ENCODE measurements at places on chromosomes 7 and 10.

DNA sequence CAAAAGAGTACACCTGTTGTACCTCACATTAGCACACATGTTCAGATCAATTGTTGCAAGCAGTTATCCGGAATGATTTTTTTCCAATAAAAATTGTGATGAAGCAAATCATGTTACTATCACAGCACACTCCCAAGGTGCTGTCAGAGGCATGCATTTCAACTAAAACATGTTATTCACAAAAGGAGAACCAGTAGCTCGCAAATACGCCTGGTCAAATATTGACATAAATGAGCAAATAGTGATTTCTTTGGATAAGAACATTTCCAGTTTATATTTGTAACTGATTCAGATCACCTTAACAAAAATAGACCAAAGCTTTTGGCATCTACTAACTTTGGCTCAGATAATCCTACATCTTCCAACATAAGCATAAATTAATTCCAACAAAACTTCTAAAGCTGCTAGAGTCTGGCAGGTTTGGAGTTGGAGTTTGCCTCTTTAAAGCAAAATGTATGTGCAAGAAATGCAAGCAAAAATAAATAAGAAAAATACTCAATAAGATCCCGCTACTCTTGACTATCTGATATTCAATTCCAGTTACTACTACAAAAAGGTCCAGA, 208.0 kb downstream of the SFMBT2 start:
- no peak for DNase-seq

- DNase-seq: no peak
These were observed 209.0 kb upstream of the ZMIZ1 start for GRCh38 chr10:78859769-78860168.

- DNase-seq: no peak
These were observed 45.0 kb upstream of the NMT2 start for GRCh38 chr10:15213461-15213861.

DNA sequence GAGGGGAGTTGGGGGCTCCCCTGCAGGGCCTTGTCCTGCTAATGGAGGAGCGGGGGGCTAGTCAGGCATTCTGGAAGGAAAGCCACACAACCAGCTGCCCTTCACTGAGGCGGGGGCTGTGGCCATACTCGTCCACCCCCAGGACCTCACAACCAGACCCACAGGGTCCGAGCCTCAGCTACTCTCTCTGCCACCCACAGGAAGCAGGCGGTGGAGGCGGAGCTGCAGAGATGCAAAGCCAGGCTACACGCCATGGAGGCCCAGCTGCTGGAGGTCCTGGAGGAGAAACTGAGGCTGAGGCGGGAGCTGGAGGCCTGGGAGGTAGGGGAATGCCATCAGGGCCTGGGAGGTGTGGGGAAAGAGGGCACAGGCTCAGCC, 3.1 kb downstream of the ABHD11 start:
- DNase-seq: no peak

- no peak for DNase-seq
These were observed 970.9 kb upstream of the LRRN3 start for GRCh38 chr7:110119883-110120581.

GRCh38 chr7:102119213-102119651, 167.4 kb upstream of the SH2B2 start:
- no peak for DNase-seq

DNA sequence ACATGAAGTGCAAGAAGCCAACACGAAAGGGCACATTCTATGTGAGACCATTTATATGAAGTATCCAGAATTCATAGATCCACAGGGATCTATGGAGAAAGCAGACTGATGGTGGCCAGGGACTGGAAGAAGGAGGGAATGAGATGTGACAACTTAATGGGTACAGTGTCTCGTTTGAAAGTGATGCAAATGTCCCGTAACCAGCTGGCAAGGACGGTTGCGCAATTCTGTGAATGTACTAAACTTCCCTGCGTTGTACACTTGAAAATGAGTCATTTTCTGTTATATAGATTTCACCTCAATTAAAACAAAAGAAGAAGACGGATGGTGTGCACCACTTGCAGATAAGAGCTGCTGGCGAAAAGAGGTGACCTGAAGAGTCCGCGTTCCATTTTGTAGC, 861.1 kb downstream of the TYW1 start:
- no peak for DNase-seq

DNA sequence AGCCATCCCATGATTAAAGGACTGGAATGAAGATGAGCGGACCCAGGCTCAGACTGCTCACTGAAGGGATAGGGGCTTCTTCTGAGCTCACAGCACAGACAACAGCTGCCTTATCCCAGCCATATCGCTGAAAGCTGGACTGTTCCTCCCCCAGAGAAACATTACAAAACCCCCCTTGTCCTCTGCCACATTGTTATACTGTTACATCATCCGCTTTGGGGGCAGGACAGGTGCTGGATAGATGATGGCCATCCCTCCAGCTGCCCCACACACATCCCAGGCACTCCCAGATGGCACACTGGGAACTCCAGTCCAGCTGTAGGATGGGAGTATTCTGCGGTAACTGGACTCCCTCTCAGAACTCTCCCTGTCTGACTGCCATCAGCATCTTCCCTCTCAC, 58.7 kb upstream of the BTRC start:
- DNase-seq: no peak

- DNase-seq: no peak
These were observed 2.9 kb upstream of the ATP6V0E2 start for GRCh38 chr7:149870701-149871483.

GRCh38 chr10:20822825-20823224, 74.3 kb downstream of the NEBL start:
- no peak for DNase-seq

GRCh38 chr10:98339799-98340198, 71.8 kb upstream of the LOXL4 start:
- peak; percentile 68 for DNase-seq

DNA sequence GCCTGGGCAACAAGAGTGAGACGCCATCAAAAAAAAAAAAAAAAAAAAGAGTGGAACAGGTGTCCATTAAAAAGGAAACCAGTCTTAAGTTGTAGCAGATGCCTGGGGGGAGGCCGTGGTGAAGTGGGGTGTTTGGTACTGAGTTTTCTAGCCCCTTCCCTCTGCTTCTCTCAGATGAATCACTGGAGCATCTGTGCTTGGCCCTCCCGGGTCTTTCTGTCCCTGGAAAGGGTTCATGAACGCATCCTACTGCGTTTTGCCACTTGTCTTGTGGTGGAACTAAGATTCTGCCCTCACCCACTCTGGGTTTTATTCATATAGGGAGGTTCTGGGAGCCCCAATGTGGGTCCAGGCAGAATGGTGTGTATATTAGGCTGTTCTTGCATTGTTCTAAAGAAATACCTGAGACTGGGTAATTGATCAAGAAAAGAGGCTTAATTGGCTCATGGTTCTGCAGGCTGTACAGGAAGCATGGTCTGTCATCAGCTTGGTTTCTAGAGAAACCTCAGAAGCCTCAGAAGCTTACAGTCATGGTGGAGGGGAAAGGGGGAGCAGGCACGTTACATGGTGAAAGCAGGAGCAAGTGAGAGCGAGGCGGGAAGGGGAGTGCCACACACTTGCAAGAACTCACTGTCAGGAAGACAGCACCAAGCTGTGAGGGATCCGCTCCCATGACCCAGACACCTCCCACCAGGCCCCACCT, 63.5 kb downstream of the CAMK1D start:
- DNase-seq: peak; percentile 45

GRCh38 chr7:74271742-74272141, 17.5 kb upstream of the CLIP2 start:
- DNase-seq: no peak

DNA sequence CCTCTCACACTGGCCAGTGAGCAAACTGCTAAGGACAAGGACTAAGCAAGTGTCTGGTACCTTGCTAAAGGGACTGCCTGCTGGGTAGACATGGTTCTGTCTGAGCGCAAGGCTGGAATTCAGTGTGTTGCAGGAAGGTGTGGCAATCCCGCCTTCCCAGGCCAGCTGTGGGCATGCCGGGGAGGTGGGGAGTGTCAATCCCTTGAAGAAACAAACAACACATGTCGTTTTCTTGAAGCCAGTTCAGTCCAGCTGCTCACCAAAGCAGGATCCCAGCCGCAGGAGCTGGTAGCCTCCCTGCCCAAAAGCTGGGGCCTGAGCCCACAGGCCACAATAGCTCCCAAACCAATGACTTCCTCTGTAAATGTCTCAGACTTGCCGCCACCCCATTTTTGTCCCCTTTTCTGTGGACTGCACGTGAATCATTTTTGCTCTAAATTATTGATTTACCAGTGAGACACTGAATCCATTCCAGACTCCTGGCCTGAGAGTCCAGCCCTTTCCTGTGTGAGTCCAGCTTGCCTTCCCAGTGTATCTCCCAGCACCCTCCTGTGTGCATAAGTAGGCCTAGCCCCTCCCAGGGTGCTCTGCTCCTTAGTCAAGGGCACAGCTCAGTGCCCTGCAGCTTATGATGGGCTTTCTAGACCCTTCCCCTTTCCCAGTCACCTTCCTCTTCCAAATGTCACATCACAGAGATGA, 166.8 kb downstream of the RGS10 start:
- no peak for DNase-seq

GRCh38 chr7:116317907-116318306, 107.6 kb downstream of the TES start:
- no peak for DNase-seq

DNA sequence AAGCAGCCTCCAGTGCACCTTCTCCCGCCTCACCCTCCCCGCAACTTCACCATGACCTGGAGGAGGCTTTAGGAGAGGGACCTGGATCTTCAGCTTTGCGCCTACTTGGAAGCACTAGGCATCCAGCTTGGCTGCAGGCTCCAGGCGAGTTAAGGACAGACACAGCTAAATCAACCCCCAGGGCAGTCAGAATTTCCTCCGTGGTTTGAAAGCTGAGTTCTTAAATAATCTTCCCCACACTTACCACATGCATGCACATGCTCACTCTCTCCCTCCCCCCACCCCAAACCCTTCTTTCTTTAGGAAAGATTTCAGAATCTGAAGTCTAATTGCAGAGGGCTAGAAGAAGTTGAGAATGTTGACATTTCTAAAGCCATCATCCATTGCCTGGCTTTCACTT, 36.7 kb upstream of the LRRC4 start:
- no peak for DNase-seq

DNA sequence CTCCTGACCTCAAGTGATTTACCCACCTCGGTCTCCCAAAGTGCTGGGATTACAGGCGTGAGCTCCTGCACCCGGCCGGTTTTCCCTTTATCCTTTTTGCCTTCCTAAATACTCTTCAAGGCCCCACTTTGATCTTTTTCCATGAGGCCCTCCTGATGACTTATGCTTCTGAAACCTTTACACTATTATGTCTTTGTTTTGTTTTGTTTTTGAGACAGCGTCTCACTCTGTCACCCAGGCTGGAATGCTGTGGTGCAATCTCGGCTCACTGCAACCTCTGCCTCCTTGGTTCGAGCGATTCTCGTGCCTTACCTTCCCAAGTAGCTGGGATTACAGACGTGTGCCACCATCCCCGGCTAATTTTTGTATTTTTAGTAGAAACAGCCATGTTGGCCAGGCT, 3.8 kb downstream of the STMP1 start:
- no peak for DNase-seq

DNA sequence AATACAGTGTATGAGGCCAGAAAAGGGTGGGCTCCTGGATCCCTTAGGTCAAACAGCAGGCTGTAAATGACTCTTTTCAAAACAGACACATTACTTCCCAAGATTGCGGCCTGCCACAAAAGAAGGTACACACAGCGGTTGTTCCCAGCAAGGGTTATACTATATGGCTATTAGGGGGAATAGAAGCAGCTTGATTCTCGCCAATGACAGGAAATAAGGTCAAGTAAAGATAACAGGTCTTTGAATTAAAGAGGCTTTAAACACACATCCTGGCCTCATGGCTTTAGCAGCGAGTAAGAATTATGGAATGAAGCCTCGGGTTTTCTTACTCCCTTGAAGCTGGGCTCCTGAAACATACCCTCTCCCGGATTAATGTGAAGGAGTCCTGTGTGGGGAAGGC, 58.3 kb downstream of the CYP26A1 start:
- no peak for DNase-seq

GRCh38 chr10:2392145-2392812, 655.0 kb upstream of the ADARB2 start:
- no peak for DNase-seq

DNA sequence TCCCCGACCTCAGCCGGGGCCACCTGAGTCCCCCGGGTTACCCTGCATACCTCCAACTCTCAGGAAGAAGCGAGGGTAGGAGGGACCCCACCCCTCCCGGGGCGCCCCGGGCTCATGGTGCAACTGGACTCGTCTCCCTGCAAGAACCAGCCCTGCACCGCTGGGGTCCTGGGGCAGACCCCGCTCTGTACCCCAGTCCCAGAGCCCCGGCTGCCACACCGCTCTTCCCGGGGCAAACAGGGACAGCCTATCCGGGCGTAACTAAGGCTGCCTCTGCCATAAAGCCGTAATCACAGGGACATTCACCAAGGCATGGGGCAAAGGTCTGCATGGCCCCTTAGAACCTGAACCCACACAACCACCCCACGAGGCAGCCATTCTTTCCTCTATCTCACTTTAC, 6.7 kb upstream of the MAFK start:
- DNase-seq: no peak

- DNase-seq: no peak
These were observed 122.6 kb upstream of the LSM8 start for GRCh38 chr7:118061386-118061785.

GRCh38 chr10:132538031-132538789, 623 bp downstream of the INPP5A start:
- no peak for DNase-seq

DNA sequence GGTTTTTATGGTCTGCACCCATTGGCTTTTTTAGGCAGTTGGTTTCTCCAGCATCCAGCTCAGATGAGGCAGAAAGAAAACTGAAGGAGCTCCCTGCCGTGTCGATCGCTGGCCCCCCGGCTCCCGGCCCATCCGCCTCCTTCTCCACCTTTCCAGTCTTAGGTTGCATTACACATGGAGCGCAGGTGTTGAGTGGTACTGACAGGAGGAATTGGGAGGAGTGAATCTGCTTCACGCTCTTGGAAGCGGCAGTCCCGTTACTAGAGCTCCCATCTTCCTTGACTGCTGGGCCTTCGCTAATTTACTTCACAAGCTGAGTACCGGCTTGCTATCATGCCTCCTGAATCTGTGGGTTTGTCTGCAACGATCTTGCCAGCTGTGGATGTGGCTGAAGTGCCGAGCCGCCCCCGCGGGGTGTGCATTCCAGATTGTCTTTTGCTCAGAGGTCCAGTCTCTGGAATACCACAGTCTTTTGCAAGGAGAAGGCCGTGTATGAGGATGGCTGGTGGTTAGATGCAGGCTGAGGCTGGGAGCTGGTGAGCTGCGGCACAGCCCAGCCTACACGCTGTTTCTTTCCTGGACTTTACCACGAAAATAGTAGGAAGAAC, 17.1 kb downstream of the IQCE start:
- no peak for DNase-seq
